ENCODE measurements at places on chromosomes 7 and 10.

- peak; percentile 48 for DNase-seq
Measured at GRCh38 chr7:105003275-105003674, 10.7 kb upstream of the KMT2E start.

GRCh38 chr10:71651928-71652327, 67.7 kb downstream of the C10orf105 start:
- DNase-seq: no peak

DNA sequence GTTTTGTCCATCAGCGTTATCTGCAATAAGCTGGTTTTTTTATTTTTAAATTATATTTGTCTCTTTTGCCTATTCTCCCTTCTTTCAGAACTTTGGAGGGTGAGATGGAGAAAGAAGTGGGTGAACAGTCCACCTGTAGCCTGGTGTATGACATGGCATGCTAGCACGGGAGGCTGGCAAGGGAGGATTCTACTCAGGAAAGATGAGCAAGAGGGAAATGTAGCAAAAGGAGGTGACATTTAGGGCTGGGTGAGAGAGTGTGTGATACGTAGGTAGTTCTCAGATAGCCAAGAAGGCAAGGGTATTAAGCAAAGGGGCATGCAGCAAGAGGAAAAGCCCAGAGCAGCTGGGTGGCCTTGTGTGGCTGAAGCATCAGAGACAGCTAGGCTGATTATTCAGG, 612.9 kb upstream of the IGFBP3 start:
- DNase-seq: no peak

GRCh38 chr10:101063050-101063525, 1.3 kb downstream of the KAZALD1 start:
- DNase-seq: no peak

- DNase-seq: no peak
Measured at GRCh38 chr7:44277391-44277790, 48.0 kb downstream of the CAMK2B start.

- DNase-seq: no peak
Measured at GRCh38 chr10:23370106-23370505, 25.5 kb upstream of the C10orf67 start.

DNA sequence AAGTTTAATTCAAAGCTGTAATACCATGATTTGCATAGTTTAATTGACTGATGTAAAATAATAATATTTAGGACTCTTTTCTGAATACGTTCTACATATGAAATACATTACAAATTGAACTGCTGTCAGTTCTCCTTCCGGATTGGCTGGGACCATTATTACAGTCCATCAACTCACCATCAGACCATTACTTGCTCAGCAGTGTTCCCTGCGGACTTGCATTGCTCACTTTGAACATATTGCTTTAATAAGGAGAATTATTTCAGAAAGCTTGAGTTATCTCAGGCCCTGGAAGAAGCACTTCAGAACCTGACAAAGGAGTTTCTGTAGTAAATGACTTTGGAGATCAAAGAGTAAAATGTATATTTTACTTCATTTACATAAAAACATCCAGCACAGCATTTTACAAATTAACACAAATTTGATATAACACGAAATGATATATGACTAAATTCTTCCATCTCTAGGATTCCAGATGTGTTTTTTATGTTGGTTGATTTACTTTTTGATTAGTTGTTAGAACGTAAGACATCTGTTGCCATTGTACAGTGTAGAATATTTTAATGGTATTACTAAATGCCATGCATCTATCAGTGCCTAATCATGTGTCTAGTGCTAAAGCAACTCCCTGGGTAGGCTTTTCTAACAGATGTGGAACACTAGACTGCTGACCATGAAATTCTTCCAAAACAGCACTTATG, 418.5 kb upstream of the SEMA3A start:
- no peak for DNase-seq

DNA sequence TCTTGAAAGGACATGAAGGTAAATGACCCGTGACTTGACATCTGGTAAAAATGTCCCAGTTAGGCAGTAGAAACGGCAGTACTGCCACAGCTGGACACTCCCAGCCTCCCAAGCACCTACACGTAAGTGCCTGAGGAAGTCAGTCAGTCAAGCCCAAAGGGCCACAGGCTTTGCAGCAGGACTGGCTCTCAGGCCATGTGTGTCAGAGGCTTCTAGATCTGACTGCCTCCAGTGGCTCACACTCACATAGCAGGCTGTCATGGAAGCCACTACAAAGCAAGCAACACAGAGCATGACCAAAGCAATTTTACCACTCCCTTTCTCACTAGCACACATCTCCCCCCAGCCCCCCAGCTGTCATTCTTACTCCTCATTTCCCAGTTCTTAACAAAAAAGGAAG, 17.8 kb upstream of the CCNJ start:
- DNase-seq: no peak

DNA sequence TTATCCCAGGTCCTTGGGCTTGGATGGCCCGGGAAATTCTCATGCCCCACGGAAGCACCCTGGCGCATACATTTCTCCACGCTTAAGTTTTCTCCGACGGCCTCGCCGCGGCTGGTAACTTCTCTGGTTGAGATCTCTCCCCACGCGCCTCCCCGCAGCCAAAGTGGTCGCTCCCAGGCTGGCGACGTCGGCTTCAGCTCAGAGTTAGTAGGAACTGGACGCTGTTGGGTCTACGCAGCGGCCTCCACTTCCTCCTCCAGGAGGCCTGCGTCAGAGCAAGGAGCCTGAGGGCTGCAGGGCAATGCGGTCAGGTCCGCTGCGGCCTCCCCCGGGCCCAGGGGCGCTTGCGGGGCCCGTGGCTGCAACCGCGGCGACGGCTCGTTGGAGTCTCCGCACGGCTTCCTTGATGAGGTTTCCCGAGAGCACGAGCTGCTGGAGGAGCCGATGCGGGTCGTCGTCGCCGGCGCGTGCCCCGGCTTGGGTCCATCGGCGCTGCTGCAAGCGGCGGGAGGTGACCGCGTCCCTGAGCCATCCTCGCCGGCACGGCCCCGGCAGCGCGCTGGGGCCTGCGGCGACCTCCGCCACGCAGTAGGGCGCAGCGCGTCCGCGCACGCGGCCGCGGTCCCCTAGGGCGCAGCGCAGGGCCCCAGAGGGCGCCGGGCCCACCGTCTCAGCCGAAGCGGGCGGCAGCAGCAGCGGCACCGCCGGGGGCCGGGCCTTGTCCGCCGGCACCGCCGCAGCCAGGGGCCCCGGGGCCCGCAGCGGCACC, 744 bp downstream of the FRAT2 start:
- peak; percentile 28 for DNase-seq

GRCh38 chr10:32437334-32437733, 8.6 kb upstream of the CCDC7 start:
- DNase-seq: no peak

GRCh38 chr10:21159669-21160068, 262.6 kb upstream of the NEBL start:
- no peak for DNase-seq

- no peak for DNase-seq
Measured at GRCh38 chr10:114396464-114396863, 7.8 kb downstream of the AFAP1L2 start.

GRCh38 chr7:136857573-136857972, 10.9 kb upstream of the CHRM2 start:
- no peak for DNase-seq

- DNase-seq: no peak
Measured at GRCh38 chr7:50397320-50397970, 52.7 kb downstream of the FIGNL1 start.

GRCh38 chr10:48439031-48439430, 132.6 kb downstream of the MAPK8 start:
- DNase-seq: no peak

DNA sequence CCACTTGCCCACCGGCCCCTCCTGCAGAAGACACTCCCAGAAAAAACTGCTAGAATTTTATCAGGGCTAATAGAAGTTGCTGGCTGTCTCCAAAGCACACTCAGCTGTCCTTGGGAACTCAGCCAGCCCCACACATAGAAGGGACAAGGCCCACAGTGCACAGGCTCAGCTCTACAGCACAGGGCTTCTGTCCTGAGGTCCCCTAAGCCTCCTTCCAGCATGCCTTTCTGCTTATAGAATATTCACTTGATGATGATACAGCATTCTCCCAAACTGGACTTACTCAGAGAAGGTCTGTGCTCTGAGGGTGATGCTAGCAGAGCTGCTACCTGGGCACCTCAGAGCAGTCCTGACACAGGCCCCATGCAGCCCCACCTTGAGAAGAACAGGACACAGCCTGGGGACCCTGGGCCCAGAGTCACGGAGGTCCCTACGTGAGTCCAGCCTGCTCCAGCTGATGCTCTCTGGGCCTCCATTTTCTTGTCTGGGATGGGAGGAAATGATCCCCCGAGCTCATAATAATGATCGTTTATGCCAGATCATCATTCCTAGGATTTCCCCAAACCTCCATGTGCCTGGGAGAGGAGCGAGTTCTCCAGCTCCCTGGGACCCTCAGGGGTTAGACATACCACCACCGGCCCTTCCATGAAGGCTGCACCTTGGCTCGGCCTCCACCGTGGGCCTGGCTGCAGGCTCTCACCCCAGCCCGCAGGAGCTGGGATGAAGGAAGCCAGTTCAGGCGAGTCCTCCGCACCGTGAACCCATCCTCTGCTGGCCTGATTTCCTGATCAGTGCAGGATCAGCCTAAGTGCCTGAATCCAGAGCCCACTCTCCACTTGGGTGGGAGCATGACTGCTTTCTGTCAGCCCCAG, 145.6 kb downstream of the ZNF248 start:
- no peak for DNase-seq

DNA sequence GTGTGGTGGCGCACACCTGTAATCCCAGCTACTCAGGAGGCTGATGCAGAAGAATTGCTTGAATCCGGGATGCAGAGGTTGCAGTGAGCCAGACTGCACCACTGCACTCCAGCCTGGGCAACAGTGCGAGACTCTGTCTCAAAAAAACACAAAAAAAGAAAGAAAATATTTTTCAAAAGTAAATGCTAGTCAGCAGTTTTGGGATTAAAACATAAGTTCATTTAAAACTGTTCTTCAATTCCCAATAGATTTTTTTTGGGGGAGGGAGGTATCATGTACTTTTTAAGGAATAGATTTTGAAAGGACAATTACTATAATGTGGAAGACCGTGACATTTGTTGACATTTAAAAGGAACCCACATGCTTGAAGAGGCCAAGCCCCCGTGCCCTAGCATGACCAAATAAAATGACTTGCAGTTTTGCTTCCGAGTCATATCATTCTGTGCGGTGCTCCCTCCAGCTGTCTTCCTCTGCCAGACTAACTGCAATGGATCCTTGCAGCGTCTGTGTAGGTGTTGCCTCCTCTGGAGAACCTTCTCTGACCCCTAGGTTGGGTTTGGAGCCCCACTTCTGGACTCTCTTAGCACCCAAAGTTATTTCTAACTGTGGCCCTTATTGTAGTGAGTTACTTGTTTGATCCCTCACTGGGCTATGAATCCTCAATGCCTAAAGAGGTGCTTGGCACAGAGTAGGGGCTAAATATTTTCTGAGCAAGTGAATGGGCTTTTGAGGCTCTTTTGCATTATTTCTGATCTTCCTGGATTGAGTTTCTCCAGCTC, 17.4 kb upstream of the HPS1 start:
- no peak for DNase-seq

- DNase-seq: no peak
Measured at GRCh38 chr7:29309041-29309854, 114.7 kb downstream of the CHN2 start.

DNA sequence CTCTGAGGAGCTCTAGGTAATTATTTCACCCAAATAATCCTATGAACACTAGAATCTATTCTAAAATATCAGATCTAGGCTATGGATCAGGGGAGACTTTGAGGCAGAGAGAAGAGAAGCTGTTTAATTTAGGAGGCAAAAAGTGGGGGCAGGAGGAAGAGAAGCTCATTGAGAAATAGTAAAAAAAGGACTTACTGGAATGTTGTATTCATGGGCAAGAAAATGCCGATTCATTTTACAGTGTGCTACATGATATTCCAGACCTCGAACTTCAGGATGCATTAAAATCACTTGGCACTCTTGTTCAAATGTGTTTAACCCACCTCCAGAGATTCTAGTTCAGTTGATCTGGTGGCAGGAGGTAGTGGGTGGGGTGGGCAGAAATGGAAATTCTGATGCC, 109.5 kb upstream of the ITGB1 start:
- no peak for DNase-seq

- DNase-seq: no peak
Measured at GRCh38 chr10:113080061-113080924, 130.2 kb downstream of the TCF7L2 start.

DNA sequence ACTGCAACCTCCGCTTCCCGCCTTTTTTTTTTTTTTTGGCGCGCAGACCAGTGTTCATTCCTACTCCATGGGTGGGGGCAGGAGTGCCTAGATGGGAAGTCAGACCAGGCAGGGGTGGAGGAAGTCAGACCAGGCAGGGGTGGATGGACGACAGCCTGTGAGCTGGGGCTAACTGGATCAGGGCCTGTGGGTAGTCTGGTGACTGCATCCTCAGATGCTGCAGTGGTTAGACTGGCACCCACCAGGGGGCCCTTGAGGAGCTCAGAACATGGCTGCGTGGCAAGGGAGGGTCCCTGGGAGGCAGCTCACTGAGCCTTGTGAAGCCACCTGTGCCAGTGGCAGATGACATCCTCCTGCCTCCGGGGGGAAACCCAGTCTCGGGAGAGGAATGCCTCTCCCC, 35.1 kb downstream of the RCC1L start:
- DNase-seq: no peak

DNA sequence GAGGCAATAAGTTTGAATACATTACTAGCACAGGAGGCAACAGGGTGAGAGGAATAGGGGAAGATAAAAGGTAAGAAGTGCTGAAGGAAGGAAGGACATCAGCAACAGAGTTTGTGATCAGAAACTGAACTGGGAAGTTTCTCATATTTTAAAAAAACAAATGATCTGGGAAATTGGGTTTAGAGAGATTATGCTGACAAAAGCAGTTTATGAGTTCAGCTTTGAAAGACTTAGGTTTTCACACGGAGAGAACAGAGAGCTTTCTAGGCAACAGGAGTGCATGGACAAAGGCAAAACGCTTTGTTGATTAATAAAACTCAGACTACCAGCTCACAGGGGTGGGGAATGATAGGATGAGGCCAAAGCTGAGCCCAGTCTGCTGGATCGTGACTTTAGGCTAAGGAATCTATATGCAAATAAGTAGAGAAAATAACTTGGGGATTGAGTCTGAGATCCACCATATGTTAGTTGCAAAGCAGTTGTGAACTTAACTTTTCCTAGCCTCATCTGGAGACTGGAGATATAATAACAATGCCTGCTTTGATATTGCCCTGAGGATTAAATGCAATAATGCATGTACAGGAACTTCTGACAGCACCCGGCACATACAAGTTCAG, 4.2 kb downstream of the OSBPL3 start:
- no peak for DNase-seq

DNA sequence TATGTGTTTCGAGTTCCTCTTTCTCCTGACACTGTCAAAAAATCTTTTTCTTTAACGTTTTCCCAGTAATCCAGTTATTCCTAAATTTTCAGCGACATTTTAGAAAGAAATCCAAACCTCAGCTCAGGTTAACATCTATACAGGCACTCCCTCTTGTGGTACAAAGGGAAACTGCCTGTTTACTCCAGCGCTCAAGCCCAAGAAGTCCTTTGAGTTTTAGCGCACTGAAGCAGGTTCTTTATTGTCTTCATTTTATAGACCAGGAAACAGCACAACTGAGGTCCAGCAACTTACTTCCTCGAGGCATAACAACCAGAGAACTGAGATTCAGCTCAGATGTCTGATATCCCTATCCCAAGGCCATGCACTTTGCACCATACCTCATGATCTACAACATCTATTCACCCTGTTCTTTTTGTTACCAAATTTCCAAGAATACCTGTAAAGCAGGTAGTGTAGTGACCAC, 287.2 kb upstream of the MKLN1 start:
- peak; percentile 40 for DNase-seq

GRCh38 chr10:114575417-114576131, 82.5 kb downstream of the ABLIM1 start:
- DNase-seq: no peak

GRCh38 chr7:14720785-14721184, 181.8 kb downstream of the DGKB start:
- no peak for DNase-seq

Data from activated CD8-positive, alpha-beta memory T cell treated with anti-CD3 and anti-CD28 coated beads, Interleukin-2, amount 50 U/mL, for 4 hours (primary cell).